ENCODE measurements at places on chromosomes 6 and 20.

DNA sequence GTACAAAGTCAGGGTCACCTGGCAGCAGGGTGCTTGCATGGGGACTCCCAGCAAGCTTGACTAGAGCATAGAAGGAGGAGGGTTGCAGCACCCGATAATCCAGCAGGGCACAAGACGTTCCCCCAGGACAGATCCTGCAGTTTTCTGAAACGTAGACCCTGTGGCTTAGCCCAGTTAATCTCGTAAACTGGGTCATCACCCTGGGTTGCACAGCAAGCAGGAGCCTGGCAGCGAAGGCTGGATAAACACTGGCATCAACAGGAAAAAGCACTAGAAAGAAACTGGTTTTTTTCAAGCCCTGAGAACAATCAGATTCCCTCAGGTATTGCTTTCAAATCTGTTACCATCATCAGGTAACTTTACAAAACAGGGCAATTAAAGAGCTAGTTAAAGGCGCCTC lies 92.6 kb downstream of the PDE7B start:
- no peak for DNase-seq

DNA sequence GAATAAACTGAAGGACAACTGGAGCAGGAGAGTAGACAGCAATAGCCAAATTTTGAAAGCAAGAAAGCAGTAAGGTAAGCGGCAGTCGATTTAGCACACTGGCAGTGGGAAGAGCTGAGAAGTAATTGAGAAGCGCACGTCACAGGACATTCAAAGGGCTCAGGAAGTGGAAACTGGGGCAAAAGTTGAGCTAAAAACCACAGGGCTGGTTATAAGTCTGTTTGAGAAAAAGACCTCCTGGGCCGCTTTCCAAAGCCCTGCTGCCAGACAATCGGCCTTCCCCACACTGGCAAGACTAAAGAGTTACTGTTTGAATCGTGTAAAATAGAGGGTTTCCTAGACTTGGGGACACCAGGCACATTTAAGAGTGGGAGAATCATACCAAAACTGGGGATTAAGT lies 161.4 kb downstream of the DNAH8 start:
- DNase-seq, result peak; percentile 15

DNA sequence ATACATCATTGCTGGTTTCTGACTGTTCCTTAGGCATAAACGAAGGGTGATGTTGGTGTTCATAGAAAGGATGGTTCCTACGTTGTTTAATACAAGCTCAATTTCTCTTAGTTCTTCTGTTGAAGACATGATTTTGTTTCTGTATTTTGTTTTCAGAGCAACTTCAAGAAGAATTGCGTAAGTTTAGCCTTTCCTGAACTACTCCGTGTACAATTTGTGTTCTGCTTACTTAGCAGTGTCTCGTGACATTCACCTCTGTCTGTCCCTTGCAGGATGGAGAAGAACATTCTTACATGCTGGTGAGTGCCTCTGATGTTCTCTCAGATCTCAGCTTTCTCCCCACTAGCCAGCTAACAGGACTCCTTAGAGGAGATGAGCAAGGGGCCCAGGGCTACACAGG lies 7.6 kb downstream of the BTN2A2 start:
- DNase-seq, result no peak

- peak; percentile 10 for DNase-seq
Observed at GRCh38 chr6:90586546-90586835, 381 bp downstream of the MAP3K7 start.

GRCh38 chr6:5781966-5782556 lies 224.7 kb downstream of the NRN1 start:
- DNase-seq, result no peak

GRCh38 chr6:105678516-105678915 lies 275.6 kb upstream of the PREP start:
- no peak for DNase-seq

- DNase-seq, result no peak
Observed at GRCh38 chr6:151119823-151120524, 119.8 kb upstream of the AKAP12 start.

- no peak for DNase-seq
Observed at GRCh38 chr6:125804264-125804663, 13.5 kb downstream of the NCOA7 start.

- DNase-seq, result no peak
Observed at GRCh38 chr6:27911956-27912446, at the start of gene OR2B2. OR2B2 (minus strand) TSS chr6:27912396; CDS start chr6:27912319, 77 bp downstream.

- DNase-seq, result no peak
Observed at GRCh38 chr6:118859517-118860064, 34.4 kb upstream of the ASF1A start.

DNA sequence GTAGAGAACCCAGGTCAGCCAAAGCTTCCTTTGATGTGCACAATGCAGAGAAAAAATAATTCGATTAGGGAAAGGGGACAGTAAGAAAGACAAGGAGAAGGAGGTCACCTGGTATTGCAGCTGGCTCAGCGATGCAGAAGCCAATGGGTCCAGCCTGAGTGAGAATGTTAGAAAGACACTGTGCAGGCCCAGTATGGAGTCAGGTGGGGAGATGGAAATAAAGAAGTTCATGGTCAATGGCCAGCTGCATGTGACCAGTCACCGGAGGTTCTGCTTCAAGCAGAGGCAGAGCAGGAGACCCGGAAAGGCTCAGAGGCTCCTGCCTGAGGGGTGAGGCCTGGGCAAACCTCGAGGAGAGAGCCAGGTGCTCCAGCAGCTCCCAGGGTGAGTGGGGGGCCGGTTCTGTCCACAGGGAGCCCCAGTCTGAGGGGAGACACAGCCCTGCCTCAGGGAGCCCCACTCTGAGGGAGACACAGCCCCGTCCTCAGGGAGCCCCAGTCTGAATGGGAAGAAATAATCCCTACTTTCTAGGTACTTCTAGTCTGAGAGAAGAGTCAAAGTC lies 51.3 kb downstream of the LRFN2 start:
- DNase-seq, result peak; percentile 72

DNA sequence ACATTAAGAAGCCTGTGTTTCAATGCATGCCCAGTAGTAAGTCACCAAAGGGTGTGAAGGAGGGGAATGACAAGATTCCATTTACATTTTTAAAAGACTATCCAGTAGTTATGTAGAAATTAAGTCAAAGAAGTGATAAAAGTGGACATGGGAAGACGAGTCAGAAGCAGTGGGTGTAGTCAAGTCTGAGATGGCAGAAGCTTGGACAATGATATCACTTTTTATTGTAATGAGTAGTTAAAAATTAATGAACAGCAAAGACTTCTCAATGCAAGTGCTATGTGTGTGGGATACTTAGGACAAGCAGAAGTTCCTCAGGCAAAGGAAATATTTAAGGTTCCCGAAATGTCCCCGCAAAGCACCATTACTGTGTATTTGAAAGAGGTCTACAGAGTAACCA lies 156.0 kb downstream of the DST start:
- DNase-seq, result no peak

GRCh38 chr20:62824476-62825332 lies 7.9 kb downstream of the COL9A3 start:
- DNase-seq, result peak; percentile 81

- no peak for DNase-seq
Observed at GRCh38 chr6:3771407-3772011, 20.0 kb upstream of the PXDC1 start.

- no peak for DNase-seq
Observed at GRCh38 chr6:16148498-16148897, 19.6 kb downstream of the MYLIP start.

GRCh38 chr20:46965477-46965876 lies 70.8 kb downstream of the EYA2 start:
- no peak for DNase-seq

- no peak for DNase-seq
Observed at GRCh38 chr20:36471885-36472636, 69.3 kb upstream of the MYL9 start.
